ENCODE measurements at places on chromosomes 5 and 9.
A peak's percentile ranks its signal among the peaks of the same experiment; 100 is the strongest.

DNA sequence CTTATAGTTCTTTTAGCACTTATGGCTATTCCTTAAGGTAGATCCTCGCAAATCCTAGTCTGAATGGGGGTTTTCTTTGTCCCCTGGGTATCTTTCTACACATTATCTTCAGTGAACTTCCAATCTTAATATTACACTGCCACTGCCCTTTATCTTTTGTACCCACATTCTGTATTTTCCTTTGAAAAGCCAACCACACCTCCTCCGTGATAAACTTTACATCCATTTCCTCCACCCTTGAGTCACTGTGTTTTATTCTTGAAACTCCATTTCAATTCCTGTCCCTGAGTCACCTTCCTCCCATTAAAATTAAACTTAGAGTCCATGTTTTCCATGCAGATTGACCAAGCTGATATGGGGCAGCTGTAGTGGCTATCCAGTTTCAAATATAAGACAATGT lies 43.2 kb upstream of the RICTOR start:
- DNase-seq = no peak

DNA sequence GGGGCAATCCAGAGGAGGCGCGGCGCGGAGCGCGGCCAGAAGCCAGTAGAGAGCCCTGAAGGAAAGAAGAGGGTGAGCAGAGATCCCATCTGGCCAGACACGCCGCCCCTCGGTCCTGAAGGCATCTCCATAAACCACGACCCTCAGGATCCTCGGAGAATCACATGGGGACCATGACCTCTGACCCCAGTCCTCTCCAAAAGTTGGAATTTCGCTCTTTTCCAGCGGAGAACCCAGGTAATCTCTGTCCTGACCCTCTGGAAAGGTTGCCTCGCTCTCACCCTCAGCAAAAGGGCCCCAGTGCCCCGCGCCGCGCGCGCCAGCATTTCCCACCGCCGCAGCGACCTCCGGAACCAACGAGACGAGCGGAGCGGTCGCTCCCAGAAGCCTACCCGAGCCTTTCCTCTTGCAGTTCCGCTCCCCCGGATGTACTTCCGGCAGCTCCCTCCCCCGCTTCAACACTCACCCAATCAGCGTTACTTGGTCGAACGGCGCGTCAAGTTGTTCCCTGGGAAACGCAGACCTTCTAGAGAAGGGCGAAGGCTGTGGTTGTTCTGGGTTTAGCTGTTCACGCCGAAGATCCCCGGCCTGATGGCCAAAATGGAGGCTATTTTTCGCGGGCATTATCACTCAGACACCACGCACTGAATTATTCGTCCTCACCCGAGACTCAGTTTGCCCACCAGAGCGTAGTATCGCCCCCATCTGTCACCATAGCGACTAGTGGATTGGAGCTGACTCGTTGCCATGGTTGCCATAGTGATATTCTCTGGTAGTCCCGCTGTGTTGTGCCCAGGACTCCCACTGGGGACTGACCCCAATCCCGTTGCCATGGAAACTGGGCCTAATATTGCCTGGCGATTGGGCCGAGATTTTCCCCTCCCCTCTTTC lies at the start of gene STOML2:
TSS of gene STOML2 (minus strand) at position 363 of the 891 bp plus-strand sequence. CDS start at position 326, 37 bp downstream.
- DNase-seq = peak; percentile 80

- DNase-seq = no peak
Measured at GRCh38 chr5:27742805-27743204, 704.4 kb upstream of the CDH9 start.

- no peak for DNase-seq
Measured at GRCh38 chr9:122179054-122179689, 19.5 kb downstream of the MORN5 start.

GRCh38 chr5:150082374-150082773 lies 4.0 kb downstream of the CSF1R start:
- DNase-seq = no peak

DNA sequence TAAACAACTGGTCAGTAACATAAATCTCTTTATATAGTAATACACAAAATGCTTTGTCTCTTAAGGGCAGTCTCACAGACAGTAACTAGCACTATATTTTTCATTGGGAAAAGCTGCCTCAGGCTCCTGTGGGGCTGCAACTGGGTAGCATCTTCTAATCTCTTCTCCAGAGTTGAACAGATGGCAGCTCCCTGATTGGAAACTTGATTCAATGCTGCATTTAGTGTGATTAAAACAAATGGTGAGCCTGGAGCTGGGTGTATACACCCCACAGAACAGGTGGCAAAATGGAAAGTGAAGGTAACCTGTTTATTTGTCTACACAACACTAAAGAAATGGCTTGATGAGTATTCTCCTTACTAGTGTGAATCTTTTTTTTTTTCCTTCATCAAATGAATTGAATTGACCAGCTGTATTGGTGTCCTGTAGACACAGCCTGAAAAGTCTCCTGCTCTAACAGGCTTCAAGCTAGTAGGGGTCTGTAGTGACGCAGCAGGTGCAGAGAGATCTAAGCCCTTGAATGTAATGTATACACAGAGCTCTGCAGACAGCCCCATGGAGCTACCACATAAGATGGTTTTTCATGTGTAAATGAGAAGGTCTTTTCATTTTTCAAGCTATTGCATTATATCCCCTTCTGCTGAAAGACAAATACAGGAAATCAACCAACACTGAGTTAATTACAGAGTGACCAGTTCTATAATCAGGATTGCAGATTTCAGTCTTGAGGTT lies 43.3 kb downstream of the IZUMO3 start:
- DNase-seq = no peak
